Activated CD8-positive, alpha-beta memory T cell treated with anti-CD3 and anti-CD28 coated beads for 1 hour (primary cell): ENCODE measurements at places on chromosomes 5 and 9.

GRCh38 chr5:169923988-169924387 lies 56.3 kb downstream of the INSYN2B start:
- no peak for DNase-seq

DNA sequence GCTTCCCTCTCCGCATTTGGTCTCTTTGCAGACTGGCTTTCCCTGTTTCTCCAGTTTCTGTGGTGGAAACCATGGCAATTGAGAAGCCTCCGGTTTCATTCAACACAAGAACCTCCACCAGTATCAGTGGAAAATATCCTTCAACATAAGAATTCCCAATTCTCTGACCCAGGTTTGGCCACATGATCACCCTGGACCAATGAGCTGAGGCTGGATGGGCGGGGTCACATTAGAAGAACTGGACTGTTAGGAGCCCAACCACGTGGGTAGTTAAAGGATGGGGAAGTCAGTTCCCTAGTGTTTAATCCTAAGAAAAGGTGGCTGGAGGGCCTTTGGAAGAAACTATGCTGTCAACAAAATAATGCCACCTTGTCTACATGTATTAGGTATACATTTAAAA lies 336.3 kb downstream of the DMRT2 start:
- no peak for DNase-seq

- DNase-seq = no peak
Measured at GRCh38 chr5:115069087-115069968, 100.4 kb downstream of the TRIM36 start.

DNA sequence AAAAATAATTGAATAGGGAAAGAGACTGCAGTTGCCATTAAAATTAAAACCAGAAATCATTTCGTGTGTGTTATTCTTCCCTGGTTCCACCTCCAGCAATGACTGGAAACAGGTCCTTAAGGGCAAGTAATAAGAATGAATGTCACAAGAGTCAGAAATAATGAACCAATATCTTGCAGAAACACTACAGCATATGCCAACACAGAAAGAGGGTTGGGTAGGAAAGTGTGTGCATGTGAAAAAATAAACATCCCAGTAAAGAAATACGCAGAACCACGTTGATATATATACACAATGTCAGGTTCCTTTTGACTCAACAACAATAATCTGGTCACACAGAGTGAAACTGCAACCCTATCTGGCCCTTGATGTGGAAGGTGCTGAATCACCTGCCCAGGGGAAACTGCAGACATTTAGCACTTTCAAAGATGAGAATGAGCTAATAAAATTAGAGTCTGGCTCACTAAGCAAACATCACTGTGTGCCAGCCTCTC lies 15.0 kb downstream of the HMHB1 start:
- no peak for DNase-seq

- no peak for DNase-seq
Measured at GRCh38 chr5:176735383-176736265, 74.7 kb upstream of the UNC5A start.

DNA sequence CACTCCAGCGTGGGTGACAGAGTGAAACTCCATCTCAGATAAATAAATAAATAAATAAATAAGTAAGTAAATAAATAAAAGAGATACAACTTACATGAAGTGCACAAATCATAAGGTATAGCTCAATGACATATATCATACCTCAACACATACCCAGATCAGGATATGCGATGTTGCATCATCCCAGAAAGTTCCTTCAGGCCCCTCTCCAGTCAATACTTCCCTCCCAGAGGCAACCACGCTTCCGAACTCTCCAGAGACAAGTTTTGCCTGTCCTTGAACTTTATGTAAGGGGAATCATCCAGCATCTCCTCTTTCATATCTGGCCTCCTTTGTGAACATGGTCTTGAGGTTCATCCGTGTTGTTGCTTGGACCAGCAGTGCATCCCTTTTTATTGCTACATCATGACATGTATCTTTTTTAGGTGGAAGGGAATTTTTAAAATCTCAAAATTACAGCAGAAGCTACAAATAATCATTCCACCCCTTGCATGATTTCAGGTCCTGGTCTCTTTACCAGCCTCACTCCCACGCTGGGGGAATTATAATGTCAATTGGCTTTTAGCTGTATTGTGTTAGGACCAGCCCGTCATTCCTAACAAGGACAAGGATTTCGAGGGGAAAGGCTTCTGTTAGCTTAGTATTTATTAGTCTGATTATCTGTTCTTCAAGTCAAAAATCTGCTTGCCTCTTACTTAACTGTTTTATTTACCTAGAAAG lies 32.9 kb upstream of the AOPEP start:
- DNase-seq = no peak

GRCh38 chr9:32550150-32550561 lies 2.0 kb upstream of the SMIM27 start:
- no peak for DNase-seq

GRCh38 chr5:138655530-138656190 lies 80.5 kb upstream of the HSPA9 start:
- no peak for DNase-seq

DNA sequence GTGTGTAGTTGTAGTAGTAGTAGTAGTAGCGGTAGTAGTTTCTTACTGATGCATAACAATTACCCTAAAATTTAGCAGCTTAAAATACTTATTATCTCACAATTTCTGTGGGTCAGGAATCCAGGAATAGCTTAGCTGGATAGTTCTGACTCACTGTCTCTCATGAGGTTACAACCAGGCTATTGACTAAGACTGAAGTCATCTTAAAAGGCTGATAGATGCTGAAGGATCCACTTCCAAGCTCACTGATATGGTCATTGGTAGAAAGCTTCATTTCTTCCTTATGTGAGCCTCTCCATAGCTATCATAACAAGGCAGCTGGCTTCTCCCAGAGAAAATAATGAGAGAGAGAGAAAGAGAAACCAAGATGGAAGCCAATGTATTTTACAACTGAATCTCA lies 147.5 kb upstream of the FBXL17 start:
- DNase-seq = no peak

- no peak for DNase-seq
Measured at GRCh38 chr5:73321757-73322436, 126.7 kb downstream of the FOXD1 start.

- no peak for DNase-seq
Measured at GRCh38 chr9:68643901-68644809, 60.9 kb upstream of the PIP5K1B start.

GRCh38 chr5:121968910-121969607 lies 7.3 kb downstream of the SRFBP1 start:
- DNase-seq = no peak

- DNase-seq = no peak
Measured at GRCh38 chr9:105148328-105149006, 96.0 kb upstream of the SLC44A1 start.
